CD4-positive, alpha-beta T cell (primary cell): ENCODE measurements at places on chromosomes 6 and 20. TPM values are rescaled to one million over a fixed set of nuclear protein-coding genes. Genes with fewer than 3 reads are reported as not detected.

- DNase-seq, result no peak
Measured at GRCh38 chr20:2207770-2208097, 88.1 kb upstream of the TGM3 start.

- no peak for DNase-seq
Measured at GRCh38 chr20:37864298-37864697, 38.6 kb upstream of the VSTM2L start.

- DNase-seq, result no peak
Measured at GRCh38 chr20:8829256-8829655, 239.6 kb upstream of the PLCB4 start.

DNA sequence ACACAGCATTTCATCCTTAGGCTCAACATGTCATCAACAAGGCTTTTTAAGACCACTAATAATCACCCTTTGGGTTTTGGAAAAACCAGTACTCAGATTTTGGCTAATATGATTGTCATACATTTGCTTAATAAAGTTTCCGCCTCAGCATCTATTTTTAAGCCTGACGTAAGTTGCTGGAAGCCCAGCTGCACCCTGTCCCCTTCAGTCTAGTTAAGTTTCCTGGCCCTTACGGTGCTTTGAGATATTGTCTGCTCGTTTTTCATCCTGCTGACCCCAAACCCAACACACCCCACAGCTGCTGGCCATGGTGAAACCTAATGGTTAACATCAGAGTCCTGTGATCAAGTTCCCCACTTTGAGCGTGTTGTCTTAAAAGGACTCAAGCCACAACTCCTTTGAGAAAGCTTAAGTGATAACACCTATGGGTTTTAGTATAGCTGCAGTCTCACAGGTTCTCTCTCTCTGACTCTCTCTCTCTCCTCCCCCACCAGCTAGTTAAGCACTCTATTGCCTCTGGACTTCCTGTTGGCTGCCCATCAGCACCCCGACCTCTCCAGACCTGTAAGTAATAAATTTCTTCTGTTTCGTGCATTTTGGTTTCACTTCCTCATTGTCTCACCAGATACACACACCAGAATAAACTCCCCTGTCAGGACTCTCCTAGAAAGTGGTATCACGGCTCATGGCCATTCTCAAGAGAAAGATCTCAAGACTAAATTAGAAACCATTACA lies 802.0 kb downstream of the C6orf118 start:
- DNase-seq, result no peak

PROKR2 gene
- not detected for total RNA-seq

DNA sequence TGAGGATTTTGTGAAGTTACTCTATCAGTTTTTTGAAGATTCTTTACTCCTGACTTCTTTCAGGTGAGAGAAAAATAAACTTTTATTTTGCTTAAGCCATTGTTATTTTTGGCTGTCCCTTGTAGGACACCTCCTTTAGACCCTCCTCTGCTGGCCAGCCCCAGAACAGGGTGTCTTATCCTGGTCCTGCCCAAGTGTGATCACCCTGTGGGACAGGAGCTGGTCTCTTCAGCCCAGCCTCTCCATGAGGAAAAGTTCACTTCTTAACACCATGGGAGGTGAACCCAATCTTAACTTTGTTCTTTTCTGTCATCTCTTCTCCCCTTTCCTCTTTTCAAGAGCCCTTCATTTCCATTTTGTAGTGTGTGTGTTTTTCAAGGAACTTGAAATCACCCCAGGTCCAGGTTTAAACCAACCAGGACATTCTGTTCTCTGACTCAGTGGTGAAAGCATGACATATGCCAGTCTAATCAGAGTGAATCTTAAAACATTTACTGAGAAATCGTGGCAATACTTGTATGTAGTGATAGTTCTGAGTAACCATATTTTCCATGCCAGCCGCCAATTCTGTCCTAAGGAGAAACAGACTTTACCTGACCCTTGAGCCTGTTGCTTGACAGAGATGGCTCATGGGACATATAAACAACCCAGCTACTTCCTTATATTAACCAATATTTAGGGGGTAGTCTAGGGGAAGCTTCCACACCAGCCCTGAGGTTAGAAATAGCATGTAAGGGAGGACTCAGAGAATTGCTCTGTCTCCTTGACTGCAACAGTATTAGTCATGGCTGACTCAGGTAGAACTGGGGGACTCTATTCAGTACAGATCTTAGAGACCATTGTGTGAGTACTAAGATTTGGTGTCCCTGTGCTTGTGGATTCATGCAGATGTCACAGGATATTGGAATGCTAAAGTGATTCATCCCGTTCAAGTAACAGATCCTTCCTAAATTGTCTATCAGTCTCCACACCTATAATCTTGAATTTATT lies 48.8 kb downstream of the FLRT3 start:
- no peak for DNase-seq

- DNase-seq, result no peak
Measured at GRCh38 chr20:37838769-37839431, 64.0 kb upstream of the VSTM2L start.

- DNase-seq, result no peak
Measured at GRCh38 chr6:52399511-52400312, 20.4 kb upstream of the EFHC1 start.

- DNase-seq, result no peak
Measured at GRCh38 chr6:144722154-144722737, 437.1 kb downstream of the UTRN start.

- DNase-seq, result no peak
Measured at GRCh38 chr6:113331021-113331420, 526.1 kb upstream of the MARCKS start.

DNA sequence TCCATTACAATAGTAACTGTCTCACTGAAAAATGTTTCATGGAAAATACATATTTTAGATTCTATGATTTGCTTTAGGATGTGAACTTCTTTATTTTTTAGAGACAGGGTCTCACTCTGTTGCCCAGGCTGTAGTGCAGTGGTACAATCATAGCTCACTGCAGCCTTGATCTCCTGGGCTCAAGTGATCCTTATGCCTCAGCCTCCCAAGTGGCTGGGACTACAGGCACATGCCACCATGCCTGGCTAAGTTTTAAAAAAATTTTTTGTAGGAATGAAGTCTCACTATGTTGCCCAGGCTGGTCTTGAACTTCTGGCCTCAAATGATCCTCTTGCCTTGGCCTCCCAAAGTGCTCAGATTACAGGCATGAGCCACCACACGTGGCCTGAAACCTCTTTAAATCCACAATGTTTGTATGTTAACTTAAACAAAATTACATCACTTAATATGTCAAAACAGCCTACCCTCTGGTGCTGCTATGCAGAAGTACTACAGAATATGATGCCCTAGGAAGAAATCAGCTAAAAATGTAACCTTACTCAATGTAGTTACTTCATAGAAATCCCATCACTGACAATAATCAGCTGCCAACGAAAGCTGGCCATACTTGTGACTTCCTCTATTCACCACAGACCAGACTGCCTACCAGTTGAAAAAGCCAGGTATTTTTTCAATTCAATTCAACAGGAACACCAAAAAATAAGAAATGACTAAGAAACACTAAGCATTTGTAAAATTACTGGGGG lies 17.6 kb downstream of the EEF1A1 start:
- no peak for DNase-seq

- no peak for DNase-seq
Measured at GRCh38 chr6:69820018-69820417, 23.2 kb upstream of the LMBRD1 start.

SLC44A4 gene
- 0.20 TPM for total RNA-seq

- DNase-seq, result no peak
Measured at GRCh38 chr20:36155629-36155971, 1.1 kb downstream of the EPB41L1 start.

DNA sequence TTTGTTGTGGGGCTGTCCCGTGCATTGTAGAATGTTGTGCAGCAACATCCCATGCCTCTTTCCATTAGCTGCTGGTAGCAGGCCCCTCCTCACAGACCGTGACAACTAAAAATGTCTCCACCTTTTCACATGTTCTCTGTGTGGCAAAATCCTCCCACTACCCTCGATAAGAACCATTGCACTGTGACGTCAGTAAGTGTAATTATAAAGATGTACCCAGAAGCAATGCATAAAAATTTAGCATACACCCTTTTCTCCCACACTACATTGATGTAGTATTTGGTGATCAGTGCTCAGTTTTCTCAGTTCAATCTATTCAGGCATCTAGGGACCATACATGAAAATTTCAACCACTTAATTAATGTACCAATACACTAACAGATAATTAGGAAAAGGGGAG lies 389.9 kb downstream of the DOK5 start:
- no peak for DNase-seq

WFDC12 gene
- not detected for total RNA-seq

- no peak for DNase-seq
Measured at GRCh38 chr20:56765172-56766073, 136.3 kb downstream of the TFAP2C start.

- no peak for DNase-seq
Measured at GRCh38 chr6:147106759-147107401, 97.3 kb upstream of the STXBP5 start.

- no peak for DNase-seq
Measured at GRCh38 chr20:22825546-22825945, 209.6 kb upstream of the SSTR4 start.

- no peak for DNase-seq
Measured at GRCh38 chr20:37596890-37597536, 69.3 kb upstream of the BLCAP start.

- DNase-seq, result no peak
Measured at GRCh38 chr6:113654396-113654795, 202.7 kb upstream of the MARCKS start.

- DNase-seq, result peak; percentile 51
Measured at GRCh38 chr6:11224252-11224965, 8.1 kb downstream of the NEDD9 start.
